ENCODE measurements at places on chromosomes 7 and 10. TPM values are rescaled to one million over a fixed set of nuclear protein-coding genes. Genes with fewer than 3 reads are reported as not detected.

DNA sequence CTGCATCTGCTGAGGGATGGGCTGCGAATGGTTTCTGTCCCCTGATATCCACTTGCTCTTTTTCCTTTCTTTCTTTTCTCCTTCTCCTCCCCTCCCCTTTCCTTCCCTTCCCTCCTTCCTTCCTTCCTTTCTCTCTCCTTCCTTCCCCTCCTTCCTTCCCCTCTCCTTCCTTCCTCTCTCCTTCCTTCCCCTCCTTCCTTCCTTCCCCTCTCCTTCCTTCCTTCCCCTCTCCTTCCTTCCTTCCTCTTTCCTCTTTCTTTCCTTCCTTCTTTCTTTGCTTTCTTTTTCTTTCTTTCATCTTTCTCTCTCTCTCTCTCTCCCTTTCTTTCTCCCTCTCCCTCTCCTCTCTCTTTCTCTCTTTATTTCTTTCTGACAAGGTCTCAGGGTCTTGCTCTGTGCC is 20.2 kb upstream of the SPDYE1 start:
- no peak overlapping the region for H3K4me3 ChIP-seq
- H3K4me1 ChIP-seq: no peaks in the 10 kb centered on the region
- H3K27me3 ChIP-seq: no peaks in the 10 kb centered on the region

DNA sequence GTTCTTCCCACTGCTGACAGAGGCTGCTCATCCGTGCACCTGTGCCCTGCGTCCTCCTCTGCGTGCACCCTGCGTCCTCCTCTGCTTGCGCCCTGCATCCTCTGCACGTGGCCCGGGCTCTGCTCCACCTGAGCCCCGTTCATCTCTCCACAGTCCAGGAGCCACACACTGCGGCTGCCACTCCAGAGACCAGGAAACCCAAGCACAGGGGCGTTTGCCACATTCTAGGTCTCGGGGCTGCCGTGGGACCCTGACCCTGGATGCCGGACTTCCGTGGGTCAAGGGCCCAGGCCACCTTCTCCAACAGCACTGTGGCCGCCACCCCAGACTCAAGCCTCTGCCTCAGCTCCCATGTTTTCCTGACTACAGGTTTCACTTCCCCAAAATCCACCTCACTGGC is 460.4 kb downstream of the PTPRN2 start:
- H3K4me3 ChIP-seq: no peak overlapping the region
- H3K27ac ChIP-seq: no peak overlapping the region
- H3K36me3 ChIP-seq: no peaks in the 10 kb centered on the region
- no peaks in the 10 kb centered on the region for H3K4me1 ChIP-seq

DNA sequence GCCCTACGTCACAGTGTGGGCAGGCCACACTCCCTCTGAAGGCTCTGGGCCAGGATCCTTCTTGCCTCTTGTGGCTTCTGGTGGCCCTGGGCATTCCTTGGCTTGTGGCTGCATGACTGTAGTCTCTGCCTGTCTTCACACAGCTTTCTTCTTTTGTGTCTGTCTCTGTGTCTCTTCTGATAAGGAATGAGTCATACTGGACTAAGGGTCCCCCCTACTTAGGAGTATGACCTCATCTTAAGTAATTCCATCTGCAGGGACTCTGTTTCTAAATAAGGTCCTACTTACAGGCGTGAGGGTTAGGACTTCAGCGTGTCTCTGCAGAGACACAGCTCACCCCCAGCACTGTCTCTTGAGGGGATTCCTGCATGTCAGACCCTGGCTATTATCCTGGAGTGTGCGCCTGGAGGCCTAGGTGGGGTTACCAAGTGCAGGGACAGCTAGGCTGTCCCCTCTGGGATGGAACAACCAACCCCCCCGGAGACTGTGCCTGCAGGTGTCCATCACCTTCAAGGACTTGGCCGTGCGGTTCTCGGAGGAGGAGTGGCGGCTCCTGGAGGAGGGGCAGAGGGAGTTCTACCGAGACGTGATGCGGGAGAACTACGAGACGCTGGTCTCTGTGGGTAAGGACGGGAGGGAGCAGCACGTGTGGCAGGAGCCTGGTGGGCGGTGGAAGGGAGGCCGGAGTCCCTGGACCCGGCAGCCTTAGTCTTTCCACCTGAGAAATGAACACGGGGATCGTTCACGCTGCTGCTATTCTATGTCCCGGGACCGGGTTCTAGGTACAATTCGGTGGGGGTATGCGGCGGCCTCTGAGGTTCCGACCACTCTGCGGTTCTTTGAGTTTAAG is 54.1 kb downstream of the ZNF467 start:
- H3K27me3 ChIP-seq: no peaks in the 10 kb centered on the region
- no peak for DNase-seq
- H3K27ac ChIP-seq: no peak overlapping the region
- no peaks in the 10 kb centered on the region for H3K36me3 ChIP-seq
- H3K4me1 ChIP-seq: no peaks in the 10 kb centered on the region
- H3K4me3 ChIP-seq: no peak overlapping the region

ADRB1 gene
- 0.59 TPM for total RNA-seq

- no peaks in the 10 kb centered on the region for H3K36me3 ChIP-seq
- no peaks in the 10 kb centered on the region for H3K4me1 ChIP-seq
- H3K27ac ChIP-seq: no peak overlapping the region
- H3K4me3 ChIP-seq: no peak overlapping the region
- no peak for DNase-seq
Measured at GRCh38 chr10:119428789-119429188, 113.7 kb downstream of the RGS10 start.

- H3K27me3 ChIP-seq: no peaks in the 10 kb centered on the region
- H3K27ac ChIP-seq: no peak overlapping the region
- DNase-seq: no peak
- no peak overlapping the region for H3K4me3 ChIP-seq
- H3K4me1 ChIP-seq: no peaks in the 10 kb centered on the region
Measured at GRCh38 chr7:71553306-71553705, 421.4 kb downstream of the GALNT17 start.

- DNase-seq: no peak
- H3K27ac ChIP-seq: no peak overlapping the region
- H3K36me3 ChIP-seq: no peaks in the 10 kb centered on the region
- H3K4me3 ChIP-seq: no peak overlapping the region
Measured at GRCh38 chr10:13924040-13924725, 337.4 kb downstream of the PRPF18 start.

DNA sequence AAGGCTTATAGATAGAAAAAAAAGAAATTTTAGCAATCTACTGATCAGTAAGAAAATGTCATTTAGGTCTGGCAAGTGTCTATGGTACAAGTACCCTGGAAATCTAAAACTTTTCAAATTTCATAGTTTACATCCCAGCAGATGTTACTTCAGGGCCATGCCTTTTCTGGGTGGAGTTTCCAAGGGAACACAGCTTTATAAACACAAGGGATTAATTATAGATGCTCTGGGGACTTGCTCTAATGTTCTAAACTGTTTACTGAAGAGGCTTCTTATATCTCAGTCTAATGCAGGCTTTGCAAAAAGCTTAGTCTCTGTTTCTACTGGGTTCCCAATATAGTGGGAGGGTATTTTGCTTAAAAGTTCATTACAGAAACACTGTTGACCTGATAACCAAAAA is 3.1 kb downstream of the CD36 start:
- no peak overlapping the region for H3K27ac ChIP-seq
- H3K4me1 ChIP-seq: no peaks in the 10 kb centered on the region
- no peak overlapping the region for H3K4me3 ChIP-seq

PRPF18 gene
- 20.4 TPM for total RNA-seq

ANKRD61 gene
- total RNA-seq: not detected

LIPF gene
- not detected for total RNA-seq
